Stimulated activated CD8-positive, alpha-beta memory T cell treated with anti-CD3 and anti-CD28 coated beads, Interleukin-12 subunit alpha, Interleukin-12 subunit beta, amount 100 ng/mL, for 1 hour (primary cell): ENCODE measurements at places on chromosomes 1 and 21.

DNA sequence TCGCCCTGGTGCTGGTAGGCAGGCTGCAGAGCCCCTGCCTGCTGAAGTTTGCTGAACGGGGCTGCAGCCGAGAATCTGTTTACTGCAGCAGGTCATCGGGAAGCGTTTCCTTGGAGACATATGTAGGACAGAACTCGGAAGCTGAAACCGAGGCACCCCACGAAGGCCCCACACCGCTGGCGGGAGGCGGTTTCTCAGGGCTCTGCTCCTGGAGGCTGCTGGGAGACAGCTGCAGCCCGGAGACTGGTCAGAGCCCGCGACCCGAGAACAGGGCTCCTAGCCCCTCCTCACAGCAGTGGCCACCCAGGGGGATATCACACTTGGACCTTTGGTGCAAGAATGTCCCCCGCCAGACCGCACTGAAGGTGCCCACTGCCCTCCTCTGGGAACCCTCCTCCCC, 12.7 kb upstream of the PLCH2 start:
- no peak for DNase-seq

DNA sequence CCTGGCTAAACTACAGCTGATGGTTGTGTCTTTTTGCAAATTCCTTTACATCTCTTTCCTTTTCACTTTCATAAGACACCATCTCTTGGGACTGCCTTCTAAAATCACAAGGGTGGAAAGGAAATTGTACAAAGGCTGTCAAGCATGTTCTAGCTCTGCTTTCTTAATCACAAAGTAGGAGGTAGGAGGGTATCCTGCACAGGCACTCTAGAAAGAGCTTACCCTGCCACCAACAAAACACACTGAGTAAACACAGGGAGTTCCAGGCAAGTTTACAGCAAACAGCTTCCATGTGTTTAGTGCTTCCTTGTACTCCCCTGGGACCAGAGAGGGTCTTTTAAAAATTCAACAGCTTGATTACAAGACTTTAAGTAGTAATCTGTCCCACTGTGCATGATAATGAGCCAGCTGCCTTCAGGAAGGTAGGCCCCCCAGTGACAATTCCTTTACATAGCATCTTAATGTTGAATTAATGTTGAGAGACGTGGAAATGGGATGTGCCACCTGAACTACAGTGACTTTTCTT, 2.4 kb downstream of the PLPP3 start:
- DNase-seq, result no peak

DNA sequence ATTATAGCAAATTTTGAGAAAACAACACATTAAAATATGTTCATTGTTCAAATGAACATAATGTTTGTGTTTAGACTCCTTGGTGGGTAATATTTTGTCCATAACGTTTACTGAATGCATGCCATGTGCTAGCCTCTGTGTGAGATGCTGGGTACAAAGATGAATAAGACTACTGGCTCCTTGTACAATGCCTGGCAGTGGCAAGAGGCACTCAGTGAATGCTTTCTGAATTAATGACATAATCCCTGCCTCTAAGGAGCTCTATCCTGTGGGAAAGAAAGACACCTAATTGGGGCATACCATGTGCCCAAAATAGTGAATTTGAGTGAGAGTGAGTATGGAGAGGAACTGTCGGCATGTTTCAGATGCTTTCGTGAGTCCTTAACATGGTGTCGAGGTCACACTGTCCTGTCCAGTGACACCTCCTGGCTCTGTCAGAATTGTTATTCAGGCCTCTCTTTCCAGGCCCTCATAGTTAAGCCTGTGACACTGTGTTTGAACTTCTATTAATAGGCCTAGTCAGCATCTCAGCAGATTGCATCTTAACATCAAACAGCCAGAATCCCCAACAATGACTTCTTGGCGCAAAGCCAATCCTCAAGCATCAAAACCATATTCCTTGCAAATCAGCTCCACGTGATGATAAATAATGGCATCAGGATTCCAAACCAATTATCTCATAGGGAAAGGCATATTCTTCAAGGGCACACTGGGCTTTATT, 32.8 kb upstream of the S1PR1 start:
- DNase-seq, result no peak

DNA sequence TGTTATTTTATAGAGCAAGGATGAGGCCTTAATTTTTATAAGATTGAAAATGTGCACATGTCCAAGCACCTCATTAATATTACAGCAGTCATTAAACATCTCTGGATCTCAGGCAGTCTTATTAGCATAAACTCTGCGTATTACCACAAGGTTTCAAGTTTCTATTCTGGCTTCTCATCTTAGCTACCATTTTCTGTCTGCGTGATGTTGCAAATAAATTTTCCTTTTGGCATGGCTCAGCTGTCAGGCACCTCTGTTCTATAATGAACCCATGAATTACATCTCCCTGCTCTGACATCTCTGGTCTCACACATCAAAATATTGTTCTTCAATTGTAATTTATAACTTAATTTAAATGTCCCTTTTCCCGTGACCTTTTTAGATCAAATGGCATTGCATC, 156.5 kb downstream of the SLC45A1 start:
- no peak for DNase-seq

DNA sequence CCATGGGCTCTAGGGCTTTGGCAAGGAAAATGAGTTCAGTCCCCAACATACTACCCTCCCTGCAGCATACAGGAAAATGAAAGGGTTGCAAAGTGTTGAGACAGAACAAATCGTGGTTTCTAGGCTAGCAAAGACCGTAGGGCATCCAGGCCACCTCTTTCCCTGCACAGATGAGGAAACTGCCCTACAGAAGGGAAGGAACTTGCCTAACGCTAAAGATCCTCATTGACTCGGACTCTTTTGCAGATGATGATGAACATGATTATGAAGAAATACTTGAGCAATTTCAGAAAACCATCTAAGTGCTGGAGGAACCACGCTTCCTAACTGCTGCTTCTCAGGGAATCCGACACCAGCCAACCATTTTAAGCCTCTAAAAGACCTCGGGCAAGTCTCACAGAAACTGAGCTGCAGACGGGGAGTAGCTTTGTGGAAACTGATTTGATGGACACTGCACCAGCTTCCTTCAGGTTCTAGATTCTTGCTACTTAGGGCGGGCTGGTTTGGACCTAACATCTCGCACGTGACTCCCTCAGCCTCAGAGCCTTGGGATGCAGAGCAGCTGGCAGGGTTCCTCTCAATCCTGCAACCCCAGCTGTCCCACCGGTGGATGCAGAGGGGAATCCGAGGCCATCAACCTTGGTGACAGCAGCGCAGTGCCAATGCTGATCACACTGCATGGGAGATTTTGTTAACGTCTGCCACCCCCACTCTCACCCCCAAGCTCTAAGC, 13.4 kb downstream of the THEMIS2 start:
- no peak for DNase-seq

DNA sequence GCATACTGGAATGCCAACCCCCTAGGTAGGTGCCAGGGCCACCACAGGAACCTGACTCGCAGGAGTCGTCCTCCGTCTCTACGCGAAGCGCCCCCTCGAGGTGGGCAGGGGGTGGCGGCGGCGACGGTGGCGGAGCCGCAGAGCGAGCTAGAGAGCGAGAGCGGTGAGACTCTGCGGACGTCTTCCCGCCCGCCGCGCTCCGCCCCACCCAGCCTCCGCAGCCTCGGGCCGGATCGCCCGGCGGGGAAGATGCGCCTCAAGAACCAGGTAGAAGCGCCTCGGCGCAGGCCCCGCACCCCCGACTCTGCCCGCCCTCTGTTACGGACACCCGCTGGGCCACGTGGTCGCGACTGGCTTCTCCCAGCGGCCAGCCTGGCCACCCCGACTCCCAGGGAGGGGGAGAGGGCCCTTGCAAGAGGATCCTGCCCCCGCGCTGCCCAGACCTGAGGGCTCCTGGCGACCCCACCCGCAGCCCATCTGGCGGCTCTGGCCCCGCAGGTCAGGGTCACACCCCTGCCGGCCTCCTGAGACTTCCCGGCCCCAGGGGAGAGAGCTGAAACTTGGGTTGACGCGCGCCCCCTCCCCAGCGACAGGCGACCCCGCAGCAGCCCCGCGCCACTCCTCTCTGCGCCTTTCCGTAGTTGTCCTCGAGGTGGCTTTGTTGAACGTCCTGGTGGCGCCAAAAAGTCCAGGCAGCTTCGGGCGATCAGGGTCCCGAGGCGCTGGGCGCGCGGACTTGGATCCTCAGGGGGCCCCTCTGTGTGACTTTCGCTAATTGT, 24.4 kb upstream of the AGBL4 start:
- no peak for DNase-seq

- no peak for DNase-seq
Observed at GRCh38 chr1:106798991-106799390, 257.5 kb upstream of the PRMT6 start.

DNA sequence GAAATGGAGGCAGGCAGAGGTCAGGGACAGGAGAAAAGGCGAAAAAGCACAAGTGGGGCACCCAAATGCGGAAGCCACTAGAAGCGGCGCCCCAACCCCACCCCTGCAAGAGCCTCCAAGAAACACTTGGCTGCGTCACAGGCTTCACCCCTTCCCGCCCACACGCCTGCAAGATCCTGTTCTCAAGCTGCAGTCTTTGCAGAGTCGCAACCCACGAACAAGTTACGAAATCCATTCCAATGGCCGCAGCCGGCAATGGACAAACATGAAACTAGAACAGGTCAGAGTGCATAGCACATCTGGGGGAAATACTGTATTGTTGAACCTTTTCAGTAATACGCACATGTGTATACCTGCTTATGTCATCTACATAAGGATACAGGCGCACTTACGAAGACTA, 103.6 kb downstream of the PSMG1 start:
- DNase-seq, result no peak
